ENCODE measurements at places on chromosomes 16 and 17.

DNA sequence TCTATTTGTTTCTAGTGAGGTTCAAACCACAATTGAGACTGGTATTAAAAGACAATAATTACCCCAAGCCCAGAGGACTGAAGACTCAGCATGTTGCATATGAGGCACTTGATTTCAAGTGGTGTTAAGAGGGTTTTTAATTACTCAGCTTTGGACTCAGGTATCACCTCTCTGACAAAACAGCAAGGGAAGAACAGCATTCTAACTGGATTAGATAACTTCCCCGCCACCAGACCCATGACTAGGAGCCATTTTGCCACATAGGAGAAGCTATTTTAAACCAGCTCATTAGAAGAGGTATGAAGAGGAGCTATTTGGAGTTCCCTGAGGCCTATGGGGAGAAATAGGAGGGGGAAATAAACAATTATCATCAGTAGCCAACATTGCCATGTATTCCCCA is 226.1 kb upstream of the TOX3 start:
- DNase-seq = no peak

GRCh38 chr17:83103200-83103942 is 24.0 kb downstream of the METRNL start:
- no peak for DNase-seq

GRCh38 chr16:11099672-11100205 is 155.4 kb downstream of the CLEC16A start:
- DNase-seq = no peak

GRCh38 chr17:1796800-1797199 is 32.9 kb downstream of the SMYD4 start:
- no peak for DNase-seq

DNA sequence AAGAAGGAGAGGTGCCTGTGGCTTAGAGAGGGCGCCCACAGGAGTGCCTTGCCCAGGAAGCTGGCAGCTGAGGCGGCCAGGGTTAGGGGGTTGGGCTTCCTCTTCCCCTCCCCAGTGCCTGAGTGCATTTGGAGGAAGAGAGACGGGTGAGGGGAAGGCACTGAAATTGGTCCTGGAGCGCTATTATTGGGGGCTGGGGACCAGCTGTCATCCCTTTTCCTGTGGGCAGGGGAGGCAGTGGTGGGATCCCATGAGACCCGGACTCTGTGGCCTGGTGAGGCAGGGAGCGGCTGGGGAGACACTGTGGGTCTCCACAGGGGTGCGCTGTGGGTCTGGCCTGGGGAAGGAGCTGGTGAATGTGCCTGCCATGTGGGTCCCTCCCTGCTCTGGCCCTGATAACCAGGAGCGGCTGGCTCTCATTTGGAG is 259.7 kb downstream of the SEC14L1 start:
- no peak for DNase-seq

GRCh38 chr16:1977875-1978268 is 3.4 kb downstream of the NOXO1 start:
- DNase-seq = no peak

DNA sequence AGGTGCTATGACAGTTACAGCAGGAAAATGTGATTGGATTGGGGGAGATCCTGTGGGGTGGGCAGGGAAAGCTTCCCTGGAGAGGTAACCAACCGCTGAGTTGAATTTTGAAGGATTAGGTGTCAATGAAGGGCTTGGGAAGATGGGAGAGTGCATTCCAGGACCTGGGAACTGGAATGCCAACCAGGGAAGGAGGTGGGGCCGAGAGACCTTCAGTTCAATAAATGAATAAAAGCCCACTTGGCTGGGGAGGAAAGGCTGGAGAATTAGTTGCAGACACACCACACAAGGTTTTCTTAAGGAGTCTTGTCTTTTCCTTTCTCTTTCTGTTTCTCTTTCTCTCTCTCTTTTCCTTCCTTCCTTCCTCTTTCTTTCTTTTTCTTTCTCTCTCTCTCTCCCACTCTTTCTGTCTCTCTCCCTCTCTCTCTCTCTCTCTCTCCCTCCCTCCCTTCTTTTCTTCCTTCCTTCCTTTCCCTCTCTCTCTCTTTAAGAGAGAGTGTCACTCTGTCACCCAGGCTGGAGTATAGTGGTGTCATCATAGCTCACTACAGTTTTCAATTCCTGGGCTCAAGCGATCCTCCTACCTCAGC is 3.3 kb downstream of the USP43 start:
- no peak for DNase-seq

- no peak for DNase-seq
Observed at GRCh38 chr16:84467256-84467655, 37.2 kb downstream of the MEAK7 start.

DNA sequence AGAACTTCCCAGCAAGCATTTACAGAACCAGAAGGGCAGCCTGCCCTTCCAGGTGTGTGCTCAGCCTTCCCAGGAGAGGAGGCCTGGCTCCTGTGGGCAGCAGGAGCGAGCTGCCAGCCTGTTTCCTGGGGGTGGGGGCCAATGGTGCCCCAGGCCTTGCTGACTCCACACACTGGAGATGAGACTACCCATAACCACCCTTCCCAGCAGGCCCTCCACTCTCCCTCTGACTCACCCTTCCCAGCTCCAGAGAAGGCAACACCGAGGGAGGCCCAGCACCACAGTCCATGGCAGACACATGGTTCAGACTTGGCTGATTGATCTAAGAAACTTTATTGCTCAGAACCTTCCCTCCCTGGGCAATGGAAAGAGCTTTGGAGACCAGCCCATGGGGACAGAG is 1.8 kb upstream of the PRSS53 start:
- peak; percentile 42 for DNase-seq

DNA sequence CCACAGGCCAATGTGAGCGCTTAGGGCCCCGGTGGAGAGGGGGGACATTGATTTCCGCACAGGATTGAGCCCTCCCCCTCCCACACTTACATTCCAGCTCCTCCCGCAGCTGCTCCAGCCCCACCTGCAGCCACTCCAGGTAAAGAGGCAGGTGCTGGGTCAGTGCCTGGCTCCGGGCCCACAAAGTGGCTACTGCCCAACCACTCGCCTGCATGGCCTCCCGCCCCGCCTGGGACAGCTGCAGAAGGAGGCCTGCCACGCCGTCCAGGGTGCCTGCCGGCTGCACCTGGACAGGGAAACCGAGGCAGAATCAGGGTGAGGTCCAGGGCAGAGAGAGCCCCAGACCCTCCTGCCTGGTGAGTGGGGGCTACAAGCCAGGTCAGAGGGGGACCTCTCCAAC is 46.3 kb downstream of the RMI2 start:
- no peak for DNase-seq

- DNase-seq = no peak
Observed at GRCh38 chr16:78795433-78795832, 696.0 kb downstream of the WWOX start.

GRCh38 chr16:57475711-57476339 is 10.5 kb downstream of the DOK4 start:
- no peak for DNase-seq

DNA sequence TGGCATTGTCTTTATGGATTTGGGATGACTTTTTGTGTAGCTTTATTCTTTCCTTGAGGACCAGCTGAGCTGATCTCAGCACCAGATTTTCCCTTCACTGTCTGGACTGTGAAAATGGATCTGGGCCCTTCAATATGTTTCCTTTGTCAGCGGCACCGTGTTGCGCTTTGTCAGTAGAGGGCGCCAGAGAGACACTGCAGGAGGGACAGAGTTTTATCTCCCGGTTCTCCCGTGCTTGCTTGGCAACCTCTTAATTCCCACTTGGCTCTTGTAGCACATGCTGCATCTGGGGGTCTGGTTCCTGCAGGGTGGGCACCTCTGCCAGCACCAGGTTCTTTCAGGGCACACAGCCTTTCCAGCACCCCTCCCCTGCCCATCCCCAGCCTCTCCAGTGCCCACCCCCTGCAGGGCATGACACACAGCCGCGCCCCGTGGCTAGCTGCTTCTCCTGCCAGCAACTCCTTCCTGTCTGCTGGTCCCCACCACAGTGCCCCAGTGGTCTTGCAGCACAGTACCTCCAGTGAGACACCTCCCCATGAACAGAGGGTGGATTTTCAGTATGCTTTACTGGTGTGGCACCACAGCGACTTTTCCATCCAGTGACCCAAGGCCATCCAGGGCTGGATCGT is 19.6 kb downstream of the OR1D5 start:
- DNase-seq = no peak

DNA sequence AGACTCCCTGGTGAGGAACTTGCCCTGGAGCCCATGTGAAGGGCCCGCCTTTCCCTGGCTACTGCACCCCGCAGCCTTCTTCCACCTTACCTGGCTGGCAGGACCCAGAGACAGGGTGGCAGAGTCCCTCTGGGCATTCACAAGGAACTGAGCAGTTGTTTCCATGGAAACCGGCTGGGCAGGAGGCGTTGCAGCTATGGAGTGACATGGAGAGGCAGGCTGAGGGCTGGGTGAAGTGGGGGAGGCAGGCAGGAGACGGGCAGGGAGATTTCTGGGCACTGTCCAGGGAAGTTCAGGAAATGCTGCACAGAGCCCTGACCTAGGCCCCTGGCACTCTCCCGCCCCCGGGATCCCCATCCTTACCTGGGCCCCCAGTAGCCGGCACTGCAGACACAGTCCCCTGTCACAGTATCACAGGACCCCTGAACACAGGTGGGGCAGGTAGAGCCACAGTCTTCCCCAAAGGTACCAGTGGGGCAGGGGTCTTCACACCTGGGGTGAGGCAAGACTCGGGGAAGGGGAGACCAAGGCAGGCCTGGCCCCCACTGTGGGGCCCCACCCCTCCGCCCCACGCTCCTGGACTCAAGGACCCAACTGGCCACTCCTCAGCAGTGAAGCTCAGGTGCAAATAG is 5.9 kb downstream of the SCARF1 start:
- no peak for DNase-seq

GRCh38 chr17:80877729-80878303 is 113.8 kb upstream of the CHMP6 start:
- no peak for DNase-seq

GRCh38 chr17:17769869-17770631 is 66.7 kb downstream of the SREBF1 start:
- no peak for DNase-seq

DNA sequence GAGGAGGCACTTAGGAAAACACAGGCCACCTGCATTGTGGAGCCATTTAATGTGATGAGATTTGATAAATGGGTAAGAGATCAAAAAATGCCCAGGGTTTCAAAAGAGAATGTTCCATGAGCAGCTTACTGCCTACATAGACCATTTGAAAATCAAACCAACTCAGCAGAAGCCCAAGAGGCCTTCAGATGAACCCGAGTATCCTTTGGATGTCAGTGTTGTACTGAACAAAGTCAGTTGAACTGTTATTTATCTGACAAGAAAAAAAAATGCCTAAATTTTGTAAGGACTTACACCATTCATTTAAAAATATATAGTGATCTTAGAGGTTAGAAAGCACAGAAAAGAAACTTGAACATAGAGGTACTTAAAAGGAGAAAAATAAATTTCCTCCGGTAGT is 381.7 kb downstream of the ZFHX3 start:
- no peak for DNase-seq

DNA sequence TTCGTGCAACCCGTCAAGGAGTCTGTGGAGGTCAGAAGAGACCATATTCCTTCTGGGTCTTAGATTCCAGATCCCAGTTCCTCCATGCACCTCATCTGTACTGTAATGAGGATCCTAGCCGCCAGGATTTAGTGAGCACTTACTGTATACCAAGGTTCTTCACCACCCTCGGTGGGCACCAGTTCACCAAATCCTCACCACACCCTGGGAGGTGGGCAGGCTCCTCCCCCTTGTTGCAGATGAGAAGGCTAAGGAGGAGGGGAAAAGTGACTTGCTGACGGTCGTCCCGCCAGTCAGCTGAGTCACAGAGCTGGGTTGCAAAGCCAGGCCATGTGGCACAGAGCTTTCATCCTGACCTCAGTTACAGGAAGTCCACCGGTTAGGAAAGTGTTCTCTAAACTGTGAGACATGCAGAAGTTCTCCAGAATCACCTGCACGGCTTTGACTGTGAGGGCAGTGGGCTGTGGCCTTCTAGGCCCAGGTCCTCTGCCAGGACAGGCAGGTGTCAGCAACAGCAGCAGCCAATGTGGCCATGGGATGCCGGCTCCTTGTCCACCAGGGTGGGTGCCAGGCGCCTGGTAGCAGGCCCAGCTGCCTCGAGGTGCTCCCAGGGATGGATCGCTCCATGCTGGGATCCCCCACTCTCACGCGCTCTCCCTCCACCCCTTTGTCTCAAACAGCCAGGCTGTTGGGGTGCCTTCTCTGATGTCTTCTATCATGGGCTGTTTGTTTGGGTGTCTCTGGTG is 240.3 kb upstream of the GSE1 start:
- peak; percentile 52 for DNase-seq

DNA sequence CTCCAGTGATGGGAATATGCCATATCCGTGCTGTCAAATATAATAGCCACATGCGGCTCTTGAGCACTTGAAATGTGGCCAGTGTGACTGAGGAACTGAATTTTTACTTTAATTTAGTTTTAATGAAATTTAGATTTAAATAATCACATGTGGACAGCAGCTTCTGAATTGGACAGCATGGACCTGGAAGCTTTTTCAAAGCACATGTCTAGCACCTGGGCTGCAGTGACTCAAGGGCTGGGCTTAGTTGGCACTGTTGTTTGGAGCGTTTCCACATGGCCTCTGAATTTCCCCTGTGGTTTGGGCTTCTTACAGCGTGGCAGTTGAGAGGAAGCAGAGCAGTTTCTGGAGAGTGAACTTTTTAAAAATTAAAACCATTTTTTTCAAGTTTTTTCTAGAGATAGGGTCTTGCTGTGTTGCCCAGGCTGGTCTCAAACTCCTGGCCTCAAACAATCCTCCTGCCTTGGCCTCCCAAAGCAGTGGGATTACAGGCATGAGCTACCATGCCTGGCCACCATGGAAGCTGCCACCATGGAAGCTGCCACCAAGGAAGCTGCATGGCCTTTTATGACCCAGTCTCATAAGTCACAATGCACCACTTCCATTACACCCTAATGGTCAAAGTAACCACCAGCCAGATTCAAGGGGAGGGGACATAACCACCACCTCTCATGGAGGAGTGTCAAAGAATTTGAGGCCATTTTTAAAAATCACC is 6.7 kb upstream of the TOB1 start:
- DNase-seq = peak; percentile 48

- DNase-seq = no peak
Observed at GRCh38 chr16:11461595-11461990, 116.3 kb downstream of the RMI2 start.

GRCh38 chr17:75105126-75106080 is 4.4 kb upstream of the ARMC7 start:
- DNase-seq = no peak

DNA sequence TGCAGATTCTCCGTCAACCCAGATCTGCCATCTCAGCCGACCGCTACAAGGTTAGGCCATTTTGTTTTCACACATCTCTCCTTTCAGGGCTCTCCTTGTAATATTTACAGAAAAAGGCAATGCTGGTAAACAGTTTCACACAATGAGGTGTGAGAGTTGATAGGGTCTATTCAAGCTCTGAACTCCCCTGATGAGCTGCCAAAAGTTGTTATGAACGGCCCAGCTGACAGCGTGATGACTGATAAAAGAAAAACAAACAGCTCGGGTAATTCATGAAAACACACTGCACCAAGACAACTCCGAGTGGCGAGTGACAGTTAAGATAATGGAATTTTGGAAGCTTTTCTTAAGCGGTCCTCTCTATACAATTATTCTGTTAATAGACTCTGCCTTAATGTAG is 68.1 kb upstream of the IRX5 start:
- no peak for DNase-seq
